ENCODE measurements at places on chromosomes 6 and 20.

DNA sequence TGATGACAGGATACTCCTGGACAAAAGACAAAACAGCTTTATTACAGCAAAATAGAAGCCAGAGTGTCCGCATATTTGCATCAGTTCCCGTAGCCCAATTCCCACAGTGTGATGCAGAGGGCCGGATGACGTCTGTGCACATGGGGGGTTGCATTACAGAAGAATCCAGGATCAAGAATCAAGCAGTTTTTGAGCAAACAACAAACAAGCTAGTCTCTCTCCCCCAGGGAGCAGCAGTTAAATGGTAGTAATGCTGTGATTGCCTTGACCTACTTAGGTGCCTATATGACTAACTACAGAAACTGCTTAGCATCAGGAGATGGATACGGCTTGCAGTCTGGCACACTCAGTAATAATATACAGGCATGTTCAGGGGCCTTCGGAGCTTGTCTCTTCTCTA, 3.2 kb upstream of the SDHAF4 start:
- peak; percentile 21 for DNase-seq

- no peak for DNase-seq
These were observed 787 bp downstream of the JPH2 start for GRCh38 chr20:44186201-44186600.

DNA sequence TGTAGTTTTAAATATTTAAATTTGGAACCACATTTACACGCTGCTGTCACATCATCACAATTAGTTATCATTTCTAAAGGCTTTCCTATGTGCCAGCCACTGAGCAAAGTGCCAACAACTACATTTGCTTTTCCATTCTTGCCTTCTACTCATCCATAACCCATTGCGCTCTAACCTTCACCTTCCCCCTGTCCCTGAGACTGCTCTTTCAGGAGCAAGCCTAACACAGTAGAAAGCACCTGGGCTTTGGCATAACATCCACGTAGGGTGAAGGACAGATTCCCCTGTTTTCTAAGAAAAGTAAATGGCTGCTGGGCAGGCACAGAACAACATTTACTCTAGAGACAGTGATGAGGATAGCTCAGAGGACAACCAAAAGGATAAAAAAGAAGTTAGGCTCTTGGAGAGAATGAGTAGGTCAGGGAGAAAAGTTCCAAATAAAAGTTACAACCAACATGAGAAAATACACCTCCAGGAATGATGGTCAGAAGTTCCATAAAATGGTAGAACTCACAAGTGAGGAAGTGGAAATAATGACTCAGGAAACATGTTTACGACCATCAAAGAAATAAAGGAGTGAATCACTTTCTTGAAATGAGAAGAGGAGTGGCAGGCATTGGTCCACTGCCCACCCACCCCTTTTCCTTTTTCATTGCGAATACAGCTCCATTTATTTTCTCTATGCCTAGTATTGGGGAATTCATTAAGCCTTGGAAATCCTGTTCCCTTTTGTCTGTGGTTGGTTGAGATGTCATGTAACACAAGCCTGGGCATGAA, 77.2 kb downstream of the PFDN4 start:
- no peak for DNase-seq

- no peak for DNase-seq
These were observed 11.9 kb upstream of the C20orf144 start for GRCh38 chr20:33650111-33650752.

DNA sequence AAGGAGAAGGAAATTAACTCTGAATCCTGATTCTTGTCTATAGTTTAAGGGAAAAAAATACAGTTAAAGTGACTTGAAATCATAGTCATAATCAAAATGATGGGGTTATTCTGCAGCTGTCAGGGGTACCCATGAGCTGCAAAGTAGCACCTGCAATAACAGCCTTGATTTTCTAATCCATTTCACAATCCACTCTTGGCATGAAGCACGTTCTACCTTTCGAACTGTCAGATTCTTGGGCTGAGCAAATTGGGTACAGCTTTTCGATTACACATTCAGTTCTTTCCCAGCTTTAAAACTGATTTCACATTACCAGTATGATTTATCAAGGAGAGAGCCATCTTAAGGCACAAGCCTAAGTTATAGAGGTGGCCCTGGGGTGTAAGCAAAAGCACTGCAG, 118.5 kb upstream of the DTNBP1 start:
- DNase-seq, result no peak

- no peak for DNase-seq
These were observed 44.2 kb upstream of the CCR6 start for GRCh38 chr6:167078745-167079144.

- DNase-seq, result no peak
These were observed 5.8 kb upstream of the SSTR4 start for GRCh38 chr20:23029324-23029723.

DNA sequence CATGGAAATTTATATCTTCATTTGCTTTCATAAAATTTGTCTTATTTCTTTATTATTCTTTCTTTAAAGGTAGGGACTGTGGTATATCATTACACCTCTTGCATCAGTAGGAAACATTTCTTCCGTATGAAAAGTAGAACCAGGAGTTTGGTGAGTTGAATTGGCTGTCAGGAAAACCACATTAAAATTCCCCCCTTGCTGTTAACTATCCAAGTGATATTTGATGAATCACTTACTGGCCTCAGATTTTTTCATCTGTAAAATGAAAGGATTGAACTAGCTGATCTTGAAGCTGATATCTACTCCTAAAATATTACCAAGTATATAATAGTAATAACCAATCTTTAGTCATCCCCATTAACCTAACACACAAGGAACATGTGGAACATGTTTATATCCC, 460.9 kb downstream of the GJA1 start:
- DNase-seq, result no peak

DNA sequence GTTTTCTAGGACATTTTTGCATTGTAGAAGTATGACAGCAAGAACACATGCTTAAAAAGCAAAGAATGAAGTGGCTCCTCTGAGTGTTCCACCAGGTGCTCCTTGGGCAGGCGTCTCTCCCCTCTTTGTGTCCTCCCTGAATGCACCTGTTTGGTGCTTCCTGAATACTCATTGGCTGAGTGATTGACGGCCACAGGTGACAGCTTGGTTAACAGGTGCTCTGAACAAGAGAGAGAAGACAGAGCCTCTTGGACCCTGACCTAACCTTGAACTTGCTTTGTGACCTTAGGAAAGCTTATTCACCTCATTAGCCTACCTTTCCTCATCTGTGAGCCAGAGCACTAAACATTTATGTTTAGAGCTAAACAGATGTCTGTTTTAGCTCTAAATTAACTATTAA, 93.7 kb downstream of the TULP4 start:
- DNase-seq, result no peak

DNA sequence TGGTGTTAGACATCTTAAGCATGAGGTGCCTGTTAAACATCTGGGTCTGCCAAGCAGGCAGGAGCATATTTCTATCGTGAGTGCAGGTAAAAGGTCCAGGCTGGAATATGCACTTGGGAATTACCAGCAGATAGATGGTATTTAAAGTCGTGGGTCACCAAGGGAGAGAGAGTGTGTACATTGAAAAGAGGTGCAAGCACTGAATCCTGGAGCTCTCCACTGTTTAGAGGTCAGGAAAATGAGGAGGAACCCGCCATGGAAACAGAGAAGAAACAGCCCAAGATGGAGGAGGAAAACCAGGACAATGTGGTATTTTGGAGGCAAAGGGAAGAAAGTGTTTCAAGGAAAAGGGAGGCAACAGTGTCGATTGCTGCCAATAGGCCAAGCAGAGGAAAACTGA, 46.4 kb downstream of the TNFRSF21 start:
- no peak for DNase-seq

- no peak for DNase-seq
These were observed 63.6 kb downstream of the DLGAP4 start for GRCh38 chr20:36369739-36370138.

DNA sequence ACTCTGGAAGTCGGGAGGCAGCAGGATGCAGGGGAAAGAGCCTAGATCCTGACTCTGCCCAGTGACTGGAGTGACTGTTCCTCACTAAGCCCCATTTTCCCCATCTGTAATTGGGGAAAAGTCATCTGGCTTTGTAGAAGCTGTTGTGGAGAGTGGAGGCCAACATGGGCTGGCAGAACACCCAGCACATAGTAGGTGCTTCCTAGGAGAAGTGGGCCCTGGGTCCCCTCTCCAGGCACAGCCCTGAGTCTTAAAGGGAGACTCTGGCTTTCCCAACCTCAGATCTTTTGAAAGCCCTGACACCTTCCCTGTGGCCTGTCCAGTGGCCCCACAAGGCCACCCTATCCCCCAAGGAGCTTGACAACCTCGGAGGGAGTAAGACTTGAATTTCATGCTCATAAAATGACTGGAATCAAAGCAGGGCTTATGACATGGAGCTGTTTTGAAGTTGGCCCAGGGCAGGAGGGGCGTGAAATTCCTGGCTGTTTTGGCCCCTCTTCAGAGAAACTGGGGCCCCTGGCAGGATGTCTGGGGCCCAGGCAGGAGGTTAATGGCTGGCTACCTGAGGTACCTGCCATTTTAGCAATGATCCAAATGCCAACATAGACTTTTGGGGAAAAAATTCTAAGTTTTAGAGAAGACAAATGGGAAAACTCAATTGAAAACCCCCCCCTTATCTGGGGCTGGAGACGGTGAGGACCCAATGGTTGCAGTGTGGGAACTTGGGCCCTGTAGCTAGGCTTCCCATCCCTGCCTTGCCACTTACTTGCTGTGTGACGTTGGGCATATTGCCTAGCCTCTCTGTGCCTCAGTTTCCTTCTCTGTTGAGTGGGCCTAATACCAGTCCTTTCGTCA, 51.6 kb downstream of the UBE2V1 start:
- DNase-seq, result no peak

- no peak for DNase-seq
These were observed 120.4 kb downstream of the RNGTT start for GRCh38 chr6:88843040-88843439.

All from T1000 (cell line).